ENCODE measurements at places on chromosomes 5 and 9. TPM values are rescaled to one million over a fixed set of nuclear protein-coding genes. Genes with fewer than 3 reads are reported as not detected.

Gene PAM
- total RNA-seq: 27.4 TPM

Gene CLINT1
- 74.5 TPM for total RNA-seq

Gene ABO
- 67.1 TPM for total RNA-seq

Gene MYOT
- 7.2 TPM for total RNA-seq

DNA sequence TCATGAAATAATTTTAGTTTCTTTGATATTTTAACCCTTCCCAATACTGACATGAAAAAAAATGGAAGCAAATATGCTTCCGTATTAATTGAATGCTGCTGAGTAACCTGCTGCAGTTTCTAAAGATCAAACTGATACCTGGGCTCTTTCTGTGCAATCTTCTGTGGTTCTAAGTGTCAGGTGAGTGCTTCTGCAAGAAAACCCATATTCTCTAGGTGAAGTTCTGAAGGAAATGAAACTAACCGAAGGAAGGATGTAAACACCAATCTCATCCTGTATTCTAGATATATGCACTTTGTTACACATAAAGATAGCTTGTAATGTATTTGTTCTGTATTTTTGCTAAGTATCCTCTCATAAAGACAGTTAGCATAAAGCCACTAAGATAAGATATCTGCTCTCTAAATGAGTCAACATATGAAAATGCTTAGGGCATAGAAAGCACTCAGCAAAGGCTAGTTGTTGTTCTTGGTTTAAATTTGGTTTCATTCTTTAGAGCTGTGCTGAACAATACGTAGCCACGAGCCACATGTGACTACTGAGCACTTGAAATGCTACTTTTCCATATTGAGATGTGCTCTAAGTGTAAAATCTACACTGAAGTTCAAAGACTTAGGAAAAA, 52.0 kb downstream of the ITGA2 start:
- DNase-seq: no peak
